Cardiac septum (tissue), 1 donor: ENCODE measurements at places on chromosomes 7 and 10. TPM values are rescaled to one million over a fixed set of nuclear protein-coding genes. Genes with fewer than 3 reads are reported as not detected.
A peak's percentile ranks its signal among the peaks of the same experiment; 100 is the strongest.

Gene FOXI2
- total RNA-seq, result 0.24 TPM

Gene OIT3
- total RNA-seq, result 0.32 TPM

DNA sequence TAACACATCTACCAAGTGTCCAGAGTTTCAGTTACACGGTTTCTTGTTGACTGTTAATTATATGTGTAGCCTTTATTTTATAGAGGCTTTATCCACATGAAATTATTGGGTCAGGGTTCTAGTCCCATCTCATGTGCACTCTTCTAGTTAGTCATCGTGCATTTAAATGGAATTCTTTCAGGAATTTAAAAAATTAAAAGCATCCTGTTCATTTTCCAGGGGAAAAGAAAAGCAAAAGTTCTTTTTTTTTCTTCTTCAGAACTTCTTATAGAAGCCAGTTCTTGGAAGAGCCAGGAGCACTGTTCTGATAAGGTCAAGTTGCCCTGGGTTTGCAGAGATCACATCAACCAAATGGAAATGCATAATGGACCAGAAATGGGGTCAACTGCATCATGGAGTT is 324.7 kb downstream of the INHBA start:
- DNase-seq, result no peak

Gene SPDYE9
- total RNA-seq, result not detected

Gene TMEM140
- total RNA-seq, result 15.2 TPM

GRCh38 chr10:34161777-34162370 is 653.2 kb downstream of the PARD3 start:
- DNase-seq, result no peak

Gene RASSF4
- total RNA-seq, result 47.5 TPM

Gene GIMAP4
- total RNA-seq, result 18.2 TPM

DNA sequence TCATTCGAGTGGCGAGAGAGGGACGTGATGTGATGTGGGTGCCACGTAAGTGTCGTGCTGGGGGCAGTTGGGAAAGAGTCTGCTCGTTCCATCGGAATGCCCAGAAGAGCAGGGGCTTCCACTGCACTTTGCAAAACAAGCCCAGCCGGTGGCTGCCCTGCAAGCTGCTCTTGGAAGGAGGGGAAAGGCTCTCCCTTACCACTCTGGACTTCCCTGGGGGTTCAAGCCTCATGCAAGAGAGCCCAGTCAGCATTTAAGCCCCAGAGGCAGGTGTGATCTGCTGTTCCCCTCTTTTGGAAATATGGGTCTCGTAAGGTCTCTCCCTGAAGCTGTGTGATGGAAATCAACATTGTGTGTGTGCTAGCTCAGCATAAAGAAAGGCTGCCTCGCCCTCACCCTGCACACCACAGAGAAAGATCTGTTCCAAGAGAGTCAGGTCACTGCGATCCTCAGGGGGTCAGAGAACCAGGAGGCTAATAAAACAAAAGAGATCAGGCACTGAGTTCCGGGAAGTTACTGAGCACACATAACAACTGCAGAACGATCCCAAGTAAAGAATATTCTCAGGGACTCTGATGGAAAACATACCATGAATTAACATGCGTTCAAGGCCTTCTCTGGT is 212.5 kb downstream of the ADAM12 start:
- no peak for DNase-seq

DNA sequence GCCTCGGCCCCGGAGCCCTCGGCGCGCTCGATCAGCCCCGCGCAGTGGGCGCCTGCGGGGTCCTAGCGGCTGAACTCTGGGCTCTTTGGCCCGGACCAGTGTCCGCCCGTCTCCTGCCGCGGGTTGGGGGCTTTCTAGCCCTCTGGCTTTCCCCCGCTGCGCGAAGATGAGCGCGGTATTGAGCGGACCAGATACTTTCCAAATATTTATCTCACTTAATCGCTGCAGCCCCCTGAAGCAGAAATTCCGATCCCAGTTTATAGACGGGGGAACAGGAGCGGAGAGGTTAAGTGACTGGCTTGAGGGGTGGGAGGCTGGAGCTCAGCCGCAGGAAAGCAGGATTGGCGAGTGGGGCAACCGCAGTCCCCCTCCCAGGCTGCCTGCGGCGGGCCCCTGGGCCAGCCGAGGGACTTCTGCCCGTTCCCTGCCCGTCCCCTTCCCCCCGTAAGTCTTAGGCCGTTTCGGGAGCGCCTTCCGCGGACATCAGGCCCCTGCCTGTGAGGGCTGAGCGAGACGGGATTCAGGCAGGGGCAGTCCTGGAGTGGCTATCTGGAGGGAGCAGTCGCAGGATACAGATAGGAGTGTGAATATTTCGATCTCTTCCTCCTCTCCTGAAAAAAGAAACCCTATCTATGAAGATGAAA is 565 bp downstream of the STRIP2 start:
- no peak for DNase-seq

DNA sequence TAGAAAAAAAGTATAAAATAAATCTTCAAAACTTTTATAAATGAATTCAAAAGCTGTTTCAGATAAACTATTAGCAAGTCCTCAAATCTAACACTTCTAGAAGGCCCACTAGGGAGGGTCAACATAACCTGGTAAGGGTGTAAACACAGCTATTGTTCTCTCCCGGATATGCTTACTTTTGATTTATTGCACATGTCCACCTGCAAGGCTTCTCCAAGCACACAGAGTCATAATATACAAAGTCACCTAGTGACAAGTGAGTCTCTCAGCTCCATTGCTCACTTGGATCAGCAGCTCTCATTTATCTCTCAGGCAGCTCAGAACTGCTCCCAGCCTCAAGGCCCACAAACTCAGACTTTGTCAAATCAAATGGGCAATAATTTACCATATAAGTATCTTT is 44.0 kb upstream of the COL1A2 start:
- no peak for DNase-seq

DNA sequence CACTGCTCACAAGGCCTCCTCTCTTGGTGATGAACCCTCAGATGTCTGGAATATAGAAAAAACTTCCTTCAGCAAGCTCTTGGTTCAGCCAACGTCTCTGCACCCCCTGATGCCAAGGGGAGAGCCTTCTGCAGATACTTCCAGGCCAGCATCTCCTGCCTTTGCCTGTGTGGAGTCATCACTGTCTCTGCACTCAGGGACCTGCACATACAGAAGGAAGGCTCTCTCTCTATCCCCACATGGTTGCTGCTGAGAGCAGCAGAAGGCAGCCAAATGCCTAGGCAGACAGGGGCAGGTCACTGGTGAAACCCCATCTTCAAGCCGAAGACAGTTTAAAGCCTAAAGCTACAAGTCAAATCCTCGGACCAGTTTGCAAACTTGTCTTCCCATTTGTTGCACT is 137.6 kb downstream of the WDR11 start:
- DNase-seq, result peak; percentile 51

- no peak for DNase-seq
Observed at GRCh38 chr7:81014266-81014665, 95.4 kb upstream of the SEMA3C start.

Gene TFPI2
- 1.9 TPM for total RNA-seq

DNA sequence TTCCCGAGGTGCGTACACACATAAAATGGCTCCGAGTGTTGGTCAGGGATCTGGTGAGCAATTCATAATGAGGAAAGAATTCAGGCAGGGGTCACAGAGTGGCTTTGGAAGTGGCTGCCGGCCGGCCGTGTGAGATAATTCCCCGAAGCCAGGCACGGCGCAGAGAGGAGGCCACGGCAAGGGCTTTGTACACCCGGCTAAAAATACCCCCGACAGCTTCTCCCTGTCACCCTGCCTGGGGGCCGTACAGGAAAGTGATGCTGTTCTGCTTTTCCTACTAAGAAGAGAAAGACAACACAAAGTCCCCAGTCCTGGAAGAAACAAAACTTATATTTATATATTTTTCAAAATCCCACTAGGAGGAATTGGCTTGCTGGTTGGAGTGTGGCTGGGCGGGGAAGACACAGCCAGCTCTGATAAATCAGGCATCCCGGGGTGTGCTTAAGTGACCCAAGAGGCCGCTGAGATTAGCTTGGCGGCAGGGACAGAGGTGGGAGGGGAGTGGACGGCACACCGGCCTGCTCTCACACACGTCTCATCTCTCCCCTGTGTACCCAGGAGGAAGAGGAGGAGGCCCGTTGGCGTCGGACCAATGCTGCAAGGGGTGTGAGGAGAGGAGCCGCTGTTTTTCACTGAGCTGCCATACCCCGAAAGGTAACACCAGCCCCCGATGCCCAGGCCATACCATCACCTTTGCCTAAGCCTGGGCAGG is 70.5 kb downstream of the ZMIZ1 start:
- DNase-seq, result peak; percentile 89

GRCh38 chr10:86449926-86450558 is 71.5 kb downstream of the WAPL start:
- DNase-seq, result no peak

DNA sequence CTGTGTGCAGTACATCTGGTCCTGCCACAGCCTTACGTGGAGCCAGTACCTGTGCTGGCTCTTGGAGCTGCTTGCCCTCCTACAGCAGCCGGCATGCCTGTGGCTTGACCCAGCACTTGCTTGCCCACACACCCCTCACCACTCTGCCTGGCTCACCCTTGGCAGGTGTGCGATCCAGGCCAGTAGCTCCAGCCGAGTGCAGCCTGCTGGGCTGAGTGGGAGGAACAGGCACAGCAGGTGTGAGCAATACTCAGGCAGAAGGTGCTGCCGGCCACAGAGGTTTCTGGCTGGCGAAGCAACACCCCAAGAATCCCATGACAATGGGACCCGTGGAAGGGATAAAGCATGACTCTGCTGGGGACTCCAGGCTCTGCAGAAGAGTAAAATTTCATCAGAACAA is 173.5 kb upstream of the ADCY1 start:
- DNase-seq, result no peak

GRCh38 chr10:89240519-89240918 is 11.1 kb downstream of the LIPA start:
- DNase-seq, result no peak

Gene MYO1G
- total RNA-seq, result 2.4 TPM

Gene SMKR1
- total RNA-seq, result not detected

Gene SFRP5
- total RNA-seq, result 3.2 TPM

DNA sequence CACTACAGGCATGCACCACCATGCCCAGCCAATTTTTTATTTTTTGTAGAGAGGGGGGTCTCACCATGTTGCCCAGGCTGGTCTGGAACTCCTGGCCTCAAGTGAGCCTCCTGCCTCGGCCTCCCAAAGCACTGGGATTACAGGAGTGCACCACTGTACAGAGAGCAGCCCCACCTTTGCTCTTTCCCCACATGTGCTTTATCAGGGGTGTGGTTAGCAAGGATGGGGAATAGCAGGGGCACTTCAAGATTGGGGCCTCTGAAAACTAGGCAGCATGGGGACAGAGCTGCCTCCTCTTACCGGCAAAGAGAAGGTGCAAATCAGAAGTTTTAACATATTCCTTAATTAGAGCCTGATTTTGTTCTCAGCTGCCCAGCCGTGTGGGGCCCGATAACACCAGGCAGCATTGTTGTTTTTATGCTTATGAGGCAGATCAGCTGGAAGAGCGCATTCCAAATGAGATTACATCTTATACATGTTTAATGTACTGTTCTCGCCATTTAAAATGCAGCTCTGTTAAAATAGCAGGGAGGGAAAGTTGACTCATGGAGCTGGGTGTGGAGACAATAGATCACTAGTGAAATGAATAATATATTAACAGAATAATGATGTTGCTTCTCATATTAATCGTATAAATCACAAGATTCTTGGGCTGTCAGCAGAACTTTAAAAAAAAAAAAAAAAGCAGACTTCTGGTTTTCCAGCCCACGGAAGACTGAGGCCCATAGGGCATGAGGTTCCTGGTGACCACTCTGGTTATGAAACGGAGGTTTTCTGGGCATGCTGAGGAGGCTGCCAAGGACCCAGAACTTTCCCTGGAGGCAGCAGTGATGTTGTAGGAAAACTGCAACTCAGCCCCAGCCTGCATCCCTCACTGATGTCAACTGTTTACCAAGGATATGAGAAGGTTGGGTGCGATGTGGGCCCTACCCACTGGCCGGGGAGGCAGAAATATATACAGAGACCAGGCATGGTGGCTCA is 62.5 kb downstream of the TMEM130 start:
- DNase-seq, result no peak

- DNase-seq, result no peak
Observed at GRCh38 chr7:22120391-22121053, 174.8 kb upstream of the CDCA7L start.

DNA sequence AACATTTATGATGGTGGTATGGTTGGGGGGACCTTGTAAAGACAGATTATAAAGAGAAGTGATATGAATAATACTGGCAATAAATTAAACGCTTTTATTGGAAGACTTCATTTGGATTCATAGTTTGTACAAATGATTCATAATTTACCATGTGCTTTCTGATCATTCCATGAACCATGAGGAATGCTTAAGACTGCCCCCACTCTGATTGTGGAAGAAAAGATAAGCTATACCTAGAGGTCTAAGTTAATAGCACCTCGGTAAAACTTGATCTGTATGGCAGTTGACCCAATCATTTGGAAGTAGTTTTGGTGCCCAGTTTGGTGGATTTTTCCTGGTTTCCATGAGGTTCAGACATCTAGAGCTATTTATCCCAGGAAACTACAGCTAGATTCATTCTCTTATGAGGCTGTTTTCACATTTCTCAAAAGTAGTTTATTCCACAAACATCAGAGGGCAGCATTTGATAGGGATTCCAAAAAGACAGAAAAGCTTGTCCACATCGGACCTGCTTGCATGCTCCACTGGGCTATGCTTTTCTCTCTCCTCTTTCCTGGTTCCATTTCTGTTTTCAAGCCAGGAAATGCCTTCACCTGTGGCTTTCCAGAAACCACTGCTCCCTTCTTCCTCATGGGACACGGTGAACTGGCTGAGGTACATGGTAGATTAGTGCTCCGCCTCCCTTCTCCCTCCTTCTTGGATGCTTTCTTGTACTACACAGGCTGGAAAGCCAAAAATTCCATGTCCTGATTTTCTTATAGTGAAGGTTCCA is 29.2 kb downstream of the TFAM start:
- no peak for DNase-seq

Gene DNA2
- total RNA-seq, result 3.5 TPM

DNA sequence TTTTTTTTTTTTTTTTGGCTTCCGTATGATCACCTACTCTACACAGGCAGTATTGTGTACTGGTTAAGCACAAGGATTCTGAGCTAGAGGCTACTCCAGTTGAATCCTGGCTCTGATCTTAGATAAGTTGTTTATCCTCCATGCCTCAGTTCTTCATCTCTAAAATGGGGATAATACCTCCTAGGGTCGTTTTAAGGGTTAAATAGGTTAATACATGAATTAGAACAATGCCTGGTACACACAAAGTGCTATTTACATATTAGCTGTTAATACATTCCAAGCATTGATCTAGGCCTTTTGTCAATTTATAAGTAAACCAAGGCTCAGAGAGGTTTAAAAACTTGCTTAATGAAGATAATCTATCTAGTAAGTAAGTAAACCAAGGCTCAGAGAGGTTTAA is 59.0 kb downstream of the ST7 start:
- no peak for DNase-seq

Gene SPDYE2B
- total RNA-seq, result not detected

DNA sequence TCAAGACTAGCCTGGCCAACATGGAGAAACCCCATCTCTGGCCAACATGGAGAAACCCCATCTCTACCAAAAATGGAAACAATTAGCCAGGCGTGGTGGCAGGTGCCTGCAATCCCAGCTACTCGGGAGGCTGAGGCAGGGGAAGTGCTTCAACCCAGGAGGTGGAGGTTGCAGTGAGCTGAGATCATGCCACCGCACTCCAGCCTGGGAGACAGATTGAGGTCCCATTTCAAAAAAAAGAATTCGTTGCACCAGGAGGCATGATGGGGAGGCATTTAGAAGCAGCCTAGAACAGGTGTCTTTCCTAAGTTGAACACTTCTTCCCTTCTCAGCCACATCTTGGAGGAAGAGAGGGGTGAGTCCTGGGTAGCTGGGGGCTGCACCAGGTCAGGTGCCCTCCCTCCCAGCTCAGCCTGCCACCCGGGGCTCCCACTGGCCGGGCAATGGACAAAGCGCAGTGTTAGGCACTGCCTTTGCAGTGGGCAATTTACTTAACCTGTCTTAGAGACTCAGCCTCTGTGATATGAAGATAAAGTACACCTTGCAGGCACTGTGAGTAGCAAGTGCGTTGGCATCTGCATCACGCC is 726.8 kb downstream of the PARD3 start:
- peak; percentile 43 for DNase-seq
